DND-41 (cell line): ENCODE measurements at places on chromosomes 2 and 18.

- DNase-seq: no peak
Observed at GRCh38 chr2:230915319-230915718, 9.7 kb downstream of the GPR55 start.

- DNase-seq: no peak
Observed at GRCh38 chr18:7608174-7608550, 41.0 kb downstream of the PTPRM start.

GRCh38 chr18:49645196-49645595 lies 83.3 kb downstream of the LIPG start:
- no peak for DNase-seq

- no peak for DNase-seq
Observed at GRCh38 chr2:164928101-164928673, 27.1 kb downstream of the SLC38A11 start.

DNA sequence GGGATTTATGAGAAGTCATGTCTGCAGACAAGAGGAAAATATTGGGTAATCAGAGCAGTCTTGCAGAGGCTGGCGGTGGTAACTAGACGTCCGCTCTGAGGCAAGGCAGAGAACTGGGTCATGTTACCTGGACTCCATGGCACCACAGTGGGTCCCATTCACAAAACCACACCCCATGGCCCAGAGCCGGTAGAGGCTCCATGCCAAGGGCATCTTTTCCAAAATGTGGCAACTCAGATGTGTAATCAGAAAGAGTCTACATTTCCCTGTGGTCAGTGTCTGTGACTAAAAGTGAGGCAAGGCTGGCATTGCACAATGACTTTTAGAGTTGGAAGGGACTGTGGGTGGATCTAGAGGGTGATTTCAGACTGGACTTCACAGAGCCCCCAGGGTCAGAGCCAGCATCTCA lies 113.1 kb downstream of the MREG start:
- no peak for DNase-seq

DNA sequence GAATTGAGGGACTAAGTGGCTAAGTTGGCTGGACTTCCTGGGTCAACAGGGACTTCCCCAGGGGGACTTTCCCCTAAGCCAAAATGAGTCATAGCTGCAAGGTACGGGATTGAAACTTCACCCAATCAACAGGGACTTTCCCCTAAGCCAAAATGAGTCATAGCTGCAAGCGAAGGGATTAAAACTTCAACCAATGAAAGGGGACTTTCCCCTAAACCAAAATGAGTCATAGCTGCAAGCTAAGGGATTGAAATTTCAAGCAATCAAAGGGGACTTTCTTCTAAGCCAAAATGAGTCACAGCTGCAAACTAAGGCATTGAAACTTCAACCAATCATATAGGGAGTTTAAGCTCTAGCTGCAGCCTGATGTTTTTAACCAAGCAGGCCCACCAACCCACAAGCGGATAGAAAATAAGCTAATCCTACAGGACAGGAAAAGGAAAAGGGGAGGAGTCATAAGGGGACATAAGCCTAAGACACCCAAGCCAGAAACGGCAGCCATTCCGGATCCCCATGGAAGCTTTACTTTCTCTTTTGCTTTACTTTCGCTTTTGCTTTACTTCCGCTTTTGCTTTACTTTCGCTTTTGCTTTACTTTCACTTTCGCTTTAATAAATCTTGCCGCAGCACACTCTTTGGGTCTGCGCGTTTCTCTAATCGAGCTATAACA lies 1375.4 kb upstream of the CELF4 start:
- peak; percentile 56 for DNase-seq

DNA sequence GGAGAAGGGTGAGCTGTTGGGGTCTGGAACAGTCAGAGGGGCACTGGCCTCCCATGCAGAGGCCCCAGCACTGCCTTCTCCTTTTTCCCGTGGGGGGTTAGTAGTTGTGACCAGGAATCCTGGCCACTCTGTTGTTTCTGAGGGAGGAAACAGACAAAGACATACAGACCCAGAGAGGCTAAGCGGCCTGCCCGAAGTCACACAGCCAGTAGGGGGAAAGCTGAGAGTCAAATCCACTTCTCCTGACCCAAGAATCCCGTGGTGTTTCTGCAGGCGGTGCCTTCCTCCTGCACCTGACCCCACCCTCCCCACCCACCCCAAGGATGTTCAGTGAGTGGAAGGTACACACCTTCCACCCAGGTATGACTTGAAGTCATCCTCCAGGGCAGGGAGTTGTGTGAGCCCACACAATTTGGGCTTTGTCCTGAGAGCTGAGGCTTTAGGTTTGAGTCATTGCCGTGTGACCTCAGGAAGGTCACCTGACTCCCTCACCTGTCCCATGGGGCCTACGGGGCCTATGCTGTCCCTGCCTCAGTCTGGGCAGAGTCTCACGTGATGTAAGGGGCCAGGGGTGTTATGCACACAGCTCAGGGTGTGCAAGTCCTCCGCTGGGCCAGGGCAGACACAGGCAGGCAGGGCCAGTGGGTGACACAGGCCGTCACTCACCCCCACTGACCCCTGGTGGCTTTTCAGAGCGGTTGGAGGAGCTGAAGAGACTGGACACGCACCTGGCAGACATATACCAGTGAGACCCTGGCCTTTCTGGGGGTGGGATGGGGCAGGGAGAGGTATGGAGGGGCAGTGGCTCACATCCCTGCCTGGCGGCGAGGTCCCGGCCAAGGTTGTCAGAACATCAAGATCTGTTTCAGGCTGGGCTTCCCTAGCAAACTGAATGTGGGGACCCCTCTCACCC lies 5.0 kb downstream of the NT5DC4 start:
- no peak for DNase-seq

DNA sequence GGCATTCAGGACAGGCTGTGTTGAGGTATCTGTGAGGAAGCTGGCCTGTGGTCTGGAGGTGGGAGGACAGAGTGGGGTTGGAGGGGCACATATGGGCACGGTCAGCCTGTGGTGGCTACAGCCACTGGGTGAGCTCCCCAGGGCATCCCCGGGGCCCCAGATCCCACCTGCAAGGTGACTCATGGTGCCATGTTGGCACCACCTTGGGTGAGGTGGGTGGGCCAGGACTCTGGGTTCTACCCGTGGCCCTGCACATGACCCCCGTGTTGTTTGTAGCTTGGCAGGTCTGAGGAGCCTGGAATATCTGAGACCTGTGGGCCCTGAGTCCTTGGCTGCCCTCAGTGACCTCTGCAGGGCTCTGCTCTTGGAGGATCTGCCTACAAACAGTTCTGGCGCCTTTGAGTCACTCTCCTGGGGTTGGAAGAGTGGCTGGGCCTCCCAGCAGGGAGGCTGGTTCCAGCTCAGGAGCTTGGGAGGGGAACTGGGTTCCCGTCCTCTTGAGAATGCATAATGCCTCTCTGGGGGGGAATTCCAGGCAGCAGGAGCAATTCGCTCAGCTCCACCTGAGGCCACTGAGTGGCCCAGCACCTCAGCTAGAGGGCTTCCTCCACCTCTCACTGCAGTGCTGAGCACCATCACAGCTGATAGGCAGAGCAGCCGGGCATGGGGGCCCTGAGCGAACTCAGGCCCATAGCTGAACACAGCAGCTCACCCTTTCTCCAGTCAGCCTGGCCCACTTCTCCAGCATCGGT lies 105.1 kb downstream of the DYSF start:
- no peak for DNase-seq

DNA sequence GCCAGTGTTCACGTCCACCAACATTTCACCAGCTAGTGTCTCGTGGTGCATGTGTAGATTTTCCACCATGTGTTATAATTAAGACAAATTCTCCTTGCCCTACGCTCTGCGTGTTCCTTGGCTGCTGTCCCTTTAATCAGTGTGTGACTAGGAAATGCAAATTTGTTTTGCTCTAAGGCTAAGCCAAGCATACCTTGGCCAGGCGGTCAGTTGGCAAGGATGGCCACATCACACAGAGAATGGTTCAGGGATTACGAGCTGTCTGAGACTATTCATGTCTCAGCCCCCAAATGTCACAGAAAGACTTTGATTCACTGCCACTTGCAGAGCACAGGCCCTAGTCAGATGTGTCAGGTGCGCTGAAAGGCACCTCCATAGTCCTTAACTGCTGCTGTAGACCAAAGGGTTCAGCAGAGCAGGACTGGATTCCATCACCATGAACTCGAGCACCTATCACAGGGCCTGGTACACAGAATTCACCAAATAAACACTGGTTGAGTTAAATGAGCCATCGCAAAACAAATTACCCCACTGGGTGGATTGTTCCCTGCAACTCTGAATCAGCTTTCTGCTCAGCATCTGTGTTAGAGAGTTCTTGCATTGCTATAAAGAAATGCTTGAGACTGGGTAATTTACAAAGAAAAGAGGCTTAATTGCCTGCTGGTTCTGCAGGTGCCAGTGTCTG lies 128.4 kb downstream of the CABLES1 start:
- no peak for DNase-seq

GRCh38 chr2:62240546-62240945 lies 44.6 kb downstream of the B3GNT2 start:
- DNase-seq: no peak

GRCh38 chr2:118974103-118974993 lies 32.4 kb downstream of the MARCO start:
- DNase-seq: no peak

GRCh38 chr2:109637749-109638570 lies 23.8 kb downstream of the SOWAHC start:
- DNase-seq: no peak

DNA sequence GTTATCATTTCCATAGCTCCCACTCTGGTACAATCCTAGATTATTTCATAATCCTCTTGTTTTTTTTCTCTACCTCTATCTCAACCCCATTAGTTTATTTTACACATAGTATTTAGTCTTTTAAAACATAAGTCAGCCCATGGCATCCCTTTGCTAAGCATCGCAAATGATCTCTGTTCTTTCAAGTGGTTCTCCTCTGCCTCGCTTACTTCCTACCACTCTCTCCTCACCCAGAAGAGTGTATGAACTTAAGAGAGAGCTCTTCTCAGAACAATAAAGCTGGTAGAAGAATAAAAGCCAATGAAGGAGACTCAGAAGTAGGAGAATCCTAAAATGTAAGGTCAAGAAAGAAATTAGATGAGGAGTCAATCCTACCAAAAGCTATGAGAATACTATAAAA lies 12.2 kb upstream of the ITPRID2 start:
- DNase-seq: no peak

- no peak for DNase-seq
Observed at GRCh38 chr2:149122516-149122915, 84.0 kb downstream of the LYPD6B start.

- no peak for DNase-seq
Observed at GRCh38 chr2:95264624-95265023, 9.6 kb upstream of the PROM2 start.
